ENCODE measurements at places on chromosomes 7 and 10. TPM values are rescaled to one million over a fixed set of nuclear protein-coding genes. Genes with fewer than 3 reads are reported as not detected.

ATOH7 gene
- total RNA-seq, result not detected

THSD7A gene
- total RNA-seq, result 27.2 TPM

NACAD gene
- total RNA-seq, result 0.32 TPM

BMPER gene
- 0.16 TPM for total RNA-seq

GRID2IP gene
- not detected for total RNA-seq

COL26A1 gene
- not detected for total RNA-seq

FKBP6 gene
- not detected for total RNA-seq

FRMPD2 gene
- total RNA-seq, result 0.50 TPM

FAM241B gene
- 0.88 TPM for total RNA-seq

UPP1 gene
- 39.8 TPM for total RNA-seq

FGFR2 gene
- not detected for total RNA-seq

RARRES2 gene
- total RNA-seq, result not detected

CLCN1 gene
- not detected for total RNA-seq

ACSL5 gene
- 35.8 TPM for total RNA-seq

MMS19 gene
- 78.1 TPM for total RNA-seq

RBM17 gene
- 36.3 TPM for total RNA-seq

ST8SIA6 gene
- total RNA-seq, result 0.16 TPM

RPEL1 gene
- total RNA-seq, result not detected

SNX10 gene
- 6.2 TPM for total RNA-seq

PTER gene
- 3.4 TPM for total RNA-seq

LDB3 gene
- not detected for total RNA-seq

GCK gene
- 0.25 TPM for total RNA-seq

ACTR3C gene
- 5.4 TPM for total RNA-seq

PDK4 gene
- 17.8 TPM for total RNA-seq

TMEM229A gene
- total RNA-seq, result not detected

GSTO2 gene
- total RNA-seq, result 0.31 TPM

PHYHIPL gene
- total RNA-seq, result not detected

LIPF gene
- not detected for total RNA-seq

RADIL gene
- 1.3 TPM for total RNA-seq

C10orf67 gene
- total RNA-seq, result not detected

CTAGE6 gene
- 0.32 TPM for total RNA-seq

ZNF736 gene
- total RNA-seq, result 6.6 TPM

ACTL6B gene
- total RNA-seq, result not detected

LAMB1 gene
- total RNA-seq, result 419 TPM

FANK1 gene
- total RNA-seq, result 2.3 TPM

TMEM140 gene
- 36.8 TPM for total RNA-seq

ITGA8 gene
- total RNA-seq, result 0.25 TPM

VPS26A gene
- 28.5 TPM for total RNA-seq

SLC18A3 gene
- not detected for total RNA-seq
